Chondrocyte (in vitro differentiated cells): ENCODE measurements at places on chromosomes 7 and 10. TPM values are rescaled to one million over a fixed set of nuclear protein-coding genes. Genes with fewer than 3 reads are reported as not detected.

- H3K27ac ChIP-seq = no peak overlapping the region
- peaks cover 1% of the 10 kb centered on the region for H3K27me3 ChIP-seq
- no peaks in the 10 kb centered on the region for H3K36me3 ChIP-seq
These were observed 11.1 kb downstream of the C7orf57 start for GRCh38 chr7:48046458-48046857.

GRCh38 chr10:60446851-60447250 lies 57.2 kb upstream of the ANK3 start:
- peaks cover 60% of the 10 kb centered on the region for H3K4me1 ChIP-seq
- H3K27me3 ChIP-seq = no peaks in the 10 kb centered on the region
- H3K4me3 ChIP-seq = peak overlapping the region; percentile 13
- H3K27ac ChIP-seq = peak overlapping the region; percentile 74
- DNase-seq = no peak
- peaks cover 1% of the 10 kb centered on the region for H3K36me3 ChIP-seq

DNA sequence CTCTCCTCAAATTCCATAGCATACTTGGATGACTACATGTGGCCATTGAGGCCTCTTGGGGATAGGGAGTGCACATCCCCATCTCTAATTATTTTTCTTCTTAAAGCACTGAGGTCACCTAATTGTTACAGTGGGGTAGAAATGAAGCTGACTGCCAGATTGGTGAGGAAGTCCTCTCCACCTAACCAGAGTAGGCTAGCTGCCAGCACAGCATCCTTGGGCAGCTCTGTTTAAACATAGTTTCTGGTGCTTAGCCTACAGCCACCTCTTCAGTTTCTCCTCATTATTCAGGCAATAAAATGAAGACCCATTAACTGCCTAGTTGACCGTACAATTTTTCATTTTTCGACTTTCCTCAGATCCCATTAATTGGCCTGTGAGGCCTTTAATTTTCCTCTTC lies 104.6 kb downstream of the MLLT10 start:
- H3K27me3 ChIP-seq = no peaks in the 10 kb centered on the region
- H3K36me3 ChIP-seq = peaks cover 7% of the 10 kb centered on the region
- no peak for DNase-seq
- no peak overlapping the region for H3K4me3 ChIP-seq

GRCh38 chr7:74134117-74134620 lies 40.0 kb upstream of the EIF4H start:
- no peaks in the 10 kb centered on the region for H3K27me3 ChIP-seq
- H3K36me3 ChIP-seq = no peaks in the 10 kb centered on the region
- no peak overlapping the region for H3K27ac ChIP-seq
- H3K4me1 ChIP-seq = no peaks in the 10 kb centered on the region
- DNase-seq = no peak

DNA sequence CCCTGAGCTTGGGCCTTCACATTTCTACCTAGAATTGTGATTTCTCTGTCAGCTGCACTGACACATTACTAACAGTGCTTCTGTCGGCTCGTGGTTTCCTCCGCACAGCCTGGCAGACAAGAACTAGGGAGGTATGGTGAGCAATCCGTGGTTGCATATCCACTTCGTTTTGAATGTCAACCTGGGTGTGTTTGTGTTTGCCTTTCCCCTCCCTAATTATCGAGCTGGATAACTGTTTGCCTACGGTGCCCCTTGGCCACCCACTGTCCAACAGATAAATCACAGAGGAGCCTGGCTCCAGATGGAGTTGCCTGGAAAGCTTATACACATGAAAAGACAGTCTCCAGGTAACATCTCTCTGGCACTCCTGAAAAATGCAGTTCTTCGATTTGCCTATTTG lies 228.8 kb downstream of the TRIL start:
- DNase-seq = no peak
- no peak overlapping the region for H3K4me3 ChIP-seq
- H3K27ac ChIP-seq = no peak overlapping the region
- H3K36me3 ChIP-seq = peaks cover under 1% of the 10 kb centered on the region

DNA sequence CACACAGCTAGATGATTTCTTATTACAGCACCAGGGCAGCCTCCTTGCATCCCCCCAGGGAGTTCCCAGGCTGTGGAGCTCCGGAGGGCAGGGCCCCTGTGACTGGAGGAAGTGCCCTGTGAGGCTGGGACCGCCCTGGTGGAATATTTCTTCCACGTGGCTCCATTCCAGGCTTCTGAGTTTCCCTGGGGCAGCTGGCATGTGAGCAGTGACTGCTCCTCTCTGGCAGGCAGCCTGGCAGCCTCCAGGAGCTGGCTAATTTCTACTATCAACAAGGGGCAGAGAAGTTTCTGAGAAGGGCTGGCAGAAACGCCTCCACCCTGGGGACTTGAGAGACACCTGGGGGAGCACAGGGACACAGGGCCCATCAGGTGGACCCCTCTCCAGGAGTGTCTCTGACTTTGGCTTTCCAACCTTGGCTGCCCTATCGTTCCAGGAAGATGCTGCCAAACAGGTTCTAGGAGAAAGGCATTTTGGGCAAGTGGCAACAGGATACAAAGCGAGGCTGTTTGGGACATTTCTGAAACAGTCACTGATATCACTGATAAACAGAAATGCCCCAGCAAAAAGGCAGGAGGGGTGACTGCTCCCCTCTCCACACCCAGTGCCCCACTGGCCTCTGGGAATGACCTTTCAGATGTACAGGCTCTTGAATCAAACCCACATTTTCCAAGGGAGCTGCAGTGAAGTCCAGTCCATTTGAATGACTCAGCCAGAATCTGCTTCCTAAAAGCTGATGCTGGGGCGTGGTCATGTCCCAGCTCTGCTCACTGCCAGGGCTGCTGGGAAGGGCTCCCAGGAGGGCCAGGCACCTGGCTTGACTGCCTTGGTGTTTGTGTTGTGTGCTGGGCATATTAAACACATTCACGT lies 16.1 kb downstream of the MYOF start:
- H3K27me3 ChIP-seq = no peaks in the 10 kb centered on the region
- DNase-seq = peak; percentile 96
- peaks cover 10% of the 10 kb centered on the region for H3K36me3 ChIP-seq
- peak overlapping the region; percentile 33 for H3K4me3 ChIP-seq
- H3K4me1 ChIP-seq = peaks cover 91% of the 10 kb centered on the region
- H3K27ac ChIP-seq = peak overlapping the region; percentile 99

GRCh38 chr7:93407239-93407638 lies 167.3 kb downstream of the CALCR start:
- no peaks in the 10 kb centered on the region for H3K4me1 ChIP-seq
- H3K36me3 ChIP-seq = no peaks in the 10 kb centered on the region
- no peak overlapping the region for H3K4me3 ChIP-seq

GRCh38 chr7:74269757-74270277 lies 15.6 kb upstream of the RFC2 start:
- H3K4me3 ChIP-seq = peak overlapping the region; percentile 71
- H3K36me3 ChIP-seq = no peaks in the 10 kb centered on the region
- H3K4me1 ChIP-seq = peaks cover 28% of the 10 kb centered on the region
- DNase-seq = no peak
- H3K27me3 ChIP-seq = no peaks in the 10 kb centered on the region

- no peak overlapping the region for H3K4me3 ChIP-seq
- H3K27ac ChIP-seq = peak overlapping the region; percentile 61
- DNase-seq = no peak
- peaks cover 75% of the 10 kb centered on the region for H3K4me1 ChIP-seq
- no peaks in the 10 kb centered on the region for H3K36me3 ChIP-seq
These were observed 66.7 kb upstream of the PODXL start for GRCh38 chr7:131623154-131623553.

DNA sequence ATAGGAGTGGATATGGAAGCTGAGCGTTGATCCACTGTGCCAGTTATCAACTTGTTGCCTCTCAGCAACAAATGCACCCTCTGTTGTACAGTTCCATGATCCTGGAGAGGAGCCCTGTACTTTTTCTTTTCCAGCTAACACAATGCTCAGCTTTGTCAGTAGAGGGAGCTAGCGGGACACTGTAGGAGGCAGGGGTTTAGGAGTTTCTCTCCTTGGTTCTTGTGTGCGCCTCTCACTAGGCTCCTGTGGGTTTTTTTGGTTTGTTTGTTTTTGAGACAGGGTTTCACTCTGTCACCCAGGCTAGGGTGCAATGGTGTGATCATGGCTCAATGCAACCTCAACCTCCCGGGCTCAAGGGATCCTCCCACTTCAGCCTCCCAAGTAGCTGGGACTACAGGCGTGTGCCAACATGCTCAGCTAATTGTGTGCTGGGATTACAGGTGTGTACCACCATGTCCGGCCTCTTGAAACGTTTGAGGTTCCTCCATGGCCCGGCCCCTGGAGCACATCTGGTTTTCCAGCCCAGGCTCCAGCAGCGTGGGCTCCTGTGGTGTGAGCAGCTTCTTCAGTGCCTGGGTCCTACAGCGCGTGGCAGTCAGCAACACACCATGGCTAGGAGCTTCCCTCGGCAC lies 12.0 kb upstream of the MARVELD1 start:
- no peaks in the 10 kb centered on the region for H3K36me3 ChIP-seq
- no peak overlapping the region for H3K4me3 ChIP-seq
- H3K4me1 ChIP-seq = no peaks in the 10 kb centered on the region
- peak; percentile 40 for DNase-seq
- no peak overlapping the region for H3K27ac ChIP-seq
- H3K27me3 ChIP-seq = no peaks in the 10 kb centered on the region

GRCh38 chr7:15015545-15016314 lies 113.2 kb upstream of the DGKB start:
- peaks cover 8% of the 10 kb centered on the region for H3K4me1 ChIP-seq
- H3K27ac ChIP-seq = no peak overlapping the region
- peak overlapping the region; percentile 27 for H3K4me3 ChIP-seq
- no peaks in the 10 kb centered on the region for H3K27me3 ChIP-seq
- DNase-seq = no peak
- no peaks in the 10 kb centered on the region for H3K36me3 ChIP-seq

GRCh38 chr10:11020548-11020942 lies 2.9 kb downstream of the CELF2 start:
- DNase-seq = no peak
- no peaks in the 10 kb centered on the region for H3K27me3 ChIP-seq
- H3K4me1 ChIP-seq = peaks cover 16% of the 10 kb centered on the region

DNA sequence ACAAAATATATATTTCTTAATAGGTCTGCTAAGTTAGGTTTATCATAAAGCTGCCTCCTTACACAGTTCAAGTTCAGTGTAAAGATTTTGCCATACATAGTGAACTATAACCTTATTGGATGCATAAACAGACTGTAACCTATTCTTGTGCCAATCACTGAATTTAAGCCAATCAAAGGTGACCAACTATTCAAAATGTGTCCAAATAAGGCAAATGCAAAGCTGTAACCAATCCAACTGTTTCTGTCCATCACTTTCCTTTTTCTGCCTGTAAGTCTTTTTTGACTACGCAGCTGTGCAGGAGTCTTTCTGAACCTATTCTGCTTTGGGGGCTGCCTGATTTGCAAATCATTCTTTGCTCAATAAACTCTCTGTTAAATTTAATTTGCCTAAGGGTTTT lies 11.6 kb upstream of the DNMBP start:
- no peak overlapping the region for H3K4me3 ChIP-seq
- no peak for DNase-seq
- no peaks in the 10 kb centered on the region for H3K36me3 ChIP-seq

GRCh38 chr7:51276091-51276605 lies 40.5 kb downstream of the COBL start:
- no peak overlapping the region for H3K27ac ChIP-seq
- no peak for DNase-seq

- no peak overlapping the region for H3K27ac ChIP-seq
- DNase-seq = peak; percentile 73
- peaks cover 7% of the 10 kb centered on the region for H3K4me1 ChIP-seq
- H3K36me3 ChIP-seq = no peaks in the 10 kb centered on the region
These were observed 29.4 kb upstream of the JAKMIP3 start for GRCh38 chr10:132036153-132036886.

GRCh38 chr7:112596260-112596659 lies 115.5 kb downstream of the LSMEM1 start:
- H3K36me3 ChIP-seq = no peaks in the 10 kb centered on the region
- no peaks in the 10 kb centered on the region for H3K4me1 ChIP-seq
- peaks cover 17% of the 10 kb centered on the region for H3K27me3 ChIP-seq
- DNase-seq = no peak

DNA sequence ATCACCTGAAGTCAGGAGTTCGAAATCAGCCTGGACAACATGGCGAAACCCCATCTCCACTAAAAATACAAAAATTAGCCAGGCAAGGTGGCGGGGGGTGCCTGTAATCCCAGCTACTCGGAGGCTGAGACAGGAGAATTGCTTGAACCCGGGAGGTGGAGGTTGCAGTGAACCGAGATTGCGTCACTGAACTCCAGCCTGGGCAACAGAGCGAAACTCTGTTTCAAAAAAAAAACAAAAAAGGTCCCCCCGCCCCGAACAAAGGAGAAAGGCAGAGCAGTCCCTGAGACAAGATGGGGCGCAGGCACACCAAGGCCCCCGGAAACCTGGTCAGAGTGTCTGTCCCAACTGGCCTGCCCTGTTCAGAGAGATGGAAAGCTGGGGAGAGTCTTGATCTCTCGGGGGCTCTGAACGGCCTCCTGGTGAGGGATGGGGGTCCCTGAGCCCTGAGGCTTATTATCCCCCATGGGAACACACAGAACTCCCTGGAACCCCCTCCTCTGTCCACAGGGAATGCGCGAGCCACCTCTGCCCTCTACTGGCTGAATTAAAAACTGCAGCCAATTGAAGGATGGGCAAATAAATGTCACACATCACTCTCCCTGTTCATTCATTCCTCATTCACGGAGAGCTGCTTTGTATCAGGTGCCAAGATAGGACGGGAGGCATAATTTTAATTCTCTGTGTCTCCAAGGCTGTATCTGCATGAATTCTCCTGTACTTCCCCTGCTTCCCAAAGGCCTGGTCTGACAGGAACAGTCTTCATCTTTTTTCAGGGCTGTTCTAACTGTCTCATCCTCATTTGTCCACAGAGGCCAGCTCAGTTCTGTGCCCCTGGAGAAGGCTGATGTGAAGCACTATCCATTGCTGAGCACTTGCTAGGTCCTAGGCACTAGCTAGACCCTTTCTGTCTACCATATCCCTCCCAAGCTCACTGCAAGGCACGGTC lies 28.9 kb downstream of the MAT1A start:
- peaks cover 4% of the 10 kb centered on the region for H3K4me1 ChIP-seq
- no peak for DNase-seq
- H3K36me3 ChIP-seq = peaks cover 1% of the 10 kb centered on the region
- H3K27me3 ChIP-seq = peaks cover 8% of the 10 kb centered on the region
- no peak overlapping the region for H3K4me3 ChIP-seq

- H3K36me3 ChIP-seq = no peaks in the 10 kb centered on the region
- no peak overlapping the region for H3K4me3 ChIP-seq
- DNase-seq = no peak
These were observed 174.8 kb downstream of the KIAA1217 start for GRCh38 chr10:24383681-24384106.

GRCh38 chr7:111113263-111114017 lies 22.5 kb downstream of the LRRN3 start:
- no peak overlapping the region for H3K27ac ChIP-seq
- H3K27me3 ChIP-seq = no peaks in the 10 kb centered on the region
- no peaks in the 10 kb centered on the region for H3K36me3 ChIP-seq
- no peak overlapping the region for H3K4me3 ChIP-seq

The NAT16 gene
- total RNA-seq = not detected in 3 replicates

The POLL gene
- 21.2 to 31.0 TPM (median 23.4 TPM) in 3 replicates for total RNA-seq

The OR2A7 gene
- total RNA-seq = 0.68 to 1.00 TPM (median 0.92 TPM) in 3 replicates

The MRLN gene
- total RNA-seq = not detected in 3 replicates

The GDF10 gene
- 0.31 to 3.2 TPM (median 0.67 TPM) in 3 replicates for total RNA-seq

The SPDYE8 gene
- total RNA-seq = not detected in 3 replicates

The RASSF4 gene
- total RNA-seq = 24.6 to 37.8 TPM (median 35.9 TPM) in 3 replicates
